Stimulated activated CD4-positive, alpha-beta T cell treated with anti-CD3 and anti-CD28 coated beads, Interleukin-4, amount 100 ng/mL, for 1 hour (primary cell): ENCODE measurements at places on chromosomes 7 and 10.

GRCh38 chr10:86062198-86062550, 304.4 kb downstream of the GRID1 start:
- DNase-seq: no peak

DNA sequence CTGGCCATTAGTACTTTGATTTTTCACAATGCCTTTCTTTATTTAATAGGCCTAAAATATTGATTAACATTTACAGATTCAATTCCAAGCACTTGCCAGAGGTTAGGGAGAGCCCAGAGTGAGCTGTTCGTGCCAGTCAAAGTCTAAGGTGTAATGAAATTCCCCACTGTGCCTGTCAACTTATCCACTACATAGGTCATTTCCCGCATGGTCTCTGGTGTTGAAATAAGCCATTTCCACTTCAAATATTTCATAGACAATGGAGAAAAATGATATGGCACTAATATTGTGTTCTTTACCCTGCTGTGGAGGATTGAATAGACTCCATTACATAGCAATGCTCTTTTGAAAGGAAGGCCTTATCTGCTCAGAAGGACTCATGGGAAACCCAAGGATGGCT, 978.1 kb upstream of the CELF2 start:
- DNase-seq: no peak

GRCh38 chr10:6047847-6048246, 14.3 kb downstream of the IL2RA start:
- DNase-seq: no peak

DNA sequence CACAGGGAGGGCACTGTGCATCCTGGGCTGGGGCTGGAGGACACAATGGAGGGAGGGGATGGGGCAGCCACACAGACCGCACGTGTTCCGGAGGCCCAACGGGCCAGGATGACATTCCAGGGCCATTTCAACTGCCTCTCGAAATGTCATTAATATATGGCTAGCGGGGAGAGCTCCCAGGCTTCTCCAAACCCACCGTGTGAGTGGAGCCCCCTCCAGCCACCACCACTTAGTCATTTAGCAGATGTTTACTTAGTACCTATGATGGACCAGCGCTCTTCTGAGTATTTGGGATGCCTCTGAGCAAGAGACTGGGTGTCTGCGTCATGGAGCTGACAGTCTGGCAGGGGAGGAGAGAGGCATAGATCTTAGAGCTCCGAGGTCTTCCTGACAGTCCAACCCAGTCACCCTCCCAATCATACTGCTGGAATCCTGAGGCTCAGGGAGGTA, 107.3 kb downstream of the ZMIZ1 start:
- DNase-seq: no peak

DNA sequence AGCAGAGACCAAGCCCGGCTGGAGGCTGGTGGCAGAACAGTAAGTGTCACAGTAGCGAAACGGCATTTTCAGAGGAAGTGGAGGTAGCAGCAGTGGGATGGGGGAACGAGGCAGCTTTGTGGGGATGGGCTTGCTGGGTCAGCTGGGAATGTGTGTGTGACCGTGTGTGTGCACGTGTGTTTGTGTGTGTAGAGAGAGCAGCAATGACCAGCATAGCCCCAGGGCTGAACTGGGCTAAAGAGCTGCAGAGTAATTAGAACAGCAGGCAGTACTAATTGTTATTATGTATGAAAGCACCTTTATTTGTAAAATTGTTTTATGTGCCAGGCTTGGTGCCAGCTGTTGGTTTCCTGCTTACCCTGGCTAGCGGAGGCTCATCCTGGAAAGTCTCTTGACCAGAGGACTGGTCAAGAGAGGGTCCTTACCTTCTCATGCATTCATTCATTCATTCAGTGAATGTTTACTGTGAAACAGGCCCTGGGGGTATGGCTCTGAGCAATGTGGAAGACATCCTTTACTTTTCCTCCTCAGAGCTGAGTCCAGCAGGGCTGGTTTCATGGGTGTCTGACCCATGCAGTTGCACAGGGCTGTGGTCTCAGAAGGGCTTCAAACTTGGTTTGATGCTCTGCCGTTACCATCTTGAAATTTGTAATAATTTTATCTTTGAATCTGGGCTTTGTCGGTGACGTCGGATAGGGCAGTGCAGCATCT, 184.6 kb downstream of the SEC23IP start:
- no peak for DNase-seq
